Stimulated activated CD8-positive, alpha-beta memory T cell treated with anti-CD3 and anti-CD28 coated beads, Interleukin-2, amount 100 ng/mL, for 48 hours (primary cell): ENCODE measurements at places on chromosomes 1 and 21.

DNA sequence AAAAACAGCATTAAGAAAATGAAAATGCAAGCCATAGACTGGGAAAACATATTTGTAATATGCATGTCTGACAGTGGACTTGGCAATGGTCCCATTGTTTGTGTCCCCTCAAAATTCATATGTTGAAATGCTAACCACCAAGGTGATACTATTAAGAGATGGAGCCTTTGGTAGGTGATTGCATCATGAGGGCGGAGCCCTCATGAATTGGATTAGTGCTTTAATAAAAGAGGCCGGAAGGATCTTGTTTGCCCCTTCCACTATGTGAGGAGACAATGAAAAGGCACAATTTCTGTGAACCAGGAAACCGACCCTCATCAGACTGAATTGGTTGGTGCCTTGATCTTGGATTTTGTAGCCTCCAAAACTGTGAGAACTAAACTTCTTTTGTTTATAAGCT, 232.3 kb downstream of the GPR52 start:
- DNase-seq: no peak

GRCh38 chr1:165565751-165566490, 22.1 kb downstream of the LRRC52 start:
- DNase-seq: no peak

- no peak for DNase-seq
Measured at GRCh38 chr1:229027622-229028182, 243.2 kb upstream of the RAB4A start.

- no peak for DNase-seq
Measured at GRCh38 chr1:220271706-220272046, 577 bp downstream of the RAB3GAP2 start.

DNA sequence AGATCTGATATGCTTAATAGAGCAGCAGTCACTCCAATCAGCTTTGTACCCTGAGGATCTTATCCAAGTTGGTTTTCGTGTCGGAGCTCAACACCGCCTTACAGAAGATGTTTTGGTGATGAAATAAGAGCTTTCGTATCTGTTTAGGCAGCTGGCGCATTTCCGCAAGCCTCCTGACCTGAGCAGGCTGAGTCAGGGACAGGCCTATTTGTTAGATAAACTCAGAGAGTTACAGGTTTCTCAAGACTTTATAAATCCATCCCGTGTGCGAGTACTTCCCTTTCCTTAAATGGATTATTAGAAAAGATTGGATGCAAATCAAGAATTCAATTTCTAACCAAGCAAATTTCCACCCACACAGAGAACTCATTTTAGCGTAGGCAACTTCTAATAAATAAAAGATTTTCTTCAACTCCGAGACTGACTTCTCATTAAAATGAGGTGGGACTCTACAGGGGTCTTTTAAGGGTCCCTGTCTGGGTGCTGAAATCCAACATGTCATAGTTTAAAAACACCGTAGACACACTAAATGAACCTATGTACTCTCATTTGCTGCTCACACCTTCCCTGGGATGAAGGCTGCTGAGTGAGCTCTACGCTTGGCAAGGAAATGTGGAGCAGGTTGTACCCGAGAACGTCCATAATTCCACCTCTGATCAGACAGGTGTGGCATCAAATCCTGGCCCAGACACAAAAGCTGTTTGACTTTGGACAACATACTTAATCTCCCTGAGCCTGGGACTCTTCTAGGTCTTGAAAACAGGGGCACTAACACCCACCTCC, 106.9 kb upstream of the F3 start:
- DNase-seq: no peak

- DNase-seq: no peak
Measured at GRCh38 chr1:210250665-210250997, 18.0 kb downstream of the SERTAD4 start.

- DNase-seq: no peak
Measured at GRCh38 chr1:30903343-30904034, 5.1 kb downstream of the SDC3 start.

DNA sequence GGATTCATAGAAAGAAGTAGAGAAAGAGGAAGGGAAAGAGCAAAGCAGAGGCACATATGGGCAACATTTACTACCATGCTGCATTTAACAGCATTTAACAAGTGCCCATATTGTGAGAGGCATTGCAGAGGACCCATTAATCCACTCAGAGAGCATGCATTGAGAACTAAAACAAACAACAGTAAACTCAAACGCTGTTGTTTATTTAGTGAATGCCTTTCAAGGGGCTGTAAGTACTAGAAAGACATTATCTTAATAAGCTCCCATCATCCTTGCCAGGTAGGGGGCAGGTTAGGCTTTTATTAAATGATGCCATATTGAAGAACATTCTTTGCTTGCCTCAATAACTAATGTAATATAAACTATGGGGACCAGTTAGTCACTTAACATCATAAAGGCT, 254.3 kb upstream of the DAB1 start:
- no peak for DNase-seq

- DNase-seq: no peak
Measured at GRCh38 chr1:157147906-157148700, 9.9 kb upstream of the ETV3 start.
